Germinal center (tissue), 1 donor: ENCODE measurements at places on chromosomes 12 and 14.

- no peak for DNase-seq
Measured at GRCh38 chr12:106739815-106740530, 34.5 kb upstream of the RIC8B start.

- DNase-seq: no peak
Measured at GRCh38 chr14:38505973-38506249, 250.0 kb upstream of the CLEC14A start.

DNA sequence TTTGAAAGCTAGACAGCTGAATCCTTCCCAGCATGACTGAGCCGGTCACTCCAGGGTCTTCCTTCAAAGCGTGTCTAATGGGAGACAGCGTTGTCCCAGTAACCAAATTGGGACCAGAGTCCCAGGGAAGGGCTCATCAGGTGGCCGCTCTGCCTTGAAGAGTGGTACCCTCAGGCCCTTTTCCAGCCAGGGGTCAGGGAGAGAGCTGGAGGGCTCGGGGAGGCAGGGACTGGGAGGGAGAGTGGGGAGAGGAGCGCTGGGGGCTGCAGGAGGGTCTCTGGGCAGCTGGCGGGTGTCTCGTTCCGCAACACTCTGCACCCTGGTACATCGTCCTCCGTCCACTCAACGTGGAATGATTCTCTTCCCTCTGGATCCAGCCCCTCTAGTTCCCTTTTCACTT lies 1.6 kb upstream of the RTL1 start:
- DNase-seq: no peak

DNA sequence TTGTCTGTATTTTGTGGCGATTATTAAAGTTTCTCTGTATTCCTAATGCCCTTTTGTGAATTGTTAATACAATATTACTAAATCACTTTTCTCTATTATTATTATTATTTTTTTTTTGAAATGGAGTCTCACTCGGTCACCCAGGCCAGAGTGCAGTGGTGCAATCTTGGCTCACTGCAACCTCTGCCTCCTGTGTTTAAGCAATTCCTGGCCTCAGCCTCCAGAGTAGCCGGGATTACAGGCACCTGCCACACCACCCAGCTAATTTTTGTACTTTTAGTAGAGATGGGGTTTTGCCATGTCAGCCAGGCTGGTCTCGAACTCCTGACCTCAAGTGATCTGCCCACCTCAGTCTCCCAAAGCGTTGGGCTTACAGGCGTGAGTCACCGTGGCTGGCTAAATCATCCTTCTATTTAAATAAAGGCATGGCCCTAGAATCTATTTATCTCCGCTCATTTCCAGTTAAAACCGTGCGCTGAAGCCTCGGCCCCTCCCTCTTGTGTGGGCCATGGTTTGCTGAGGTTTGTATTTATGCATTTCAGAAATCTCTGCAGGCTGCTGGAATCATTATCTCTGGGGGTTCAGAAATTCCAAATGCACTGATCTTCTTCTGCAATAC lies 1136.4 kb upstream of the TMEM132C start:
- DNase-seq: no peak

DNA sequence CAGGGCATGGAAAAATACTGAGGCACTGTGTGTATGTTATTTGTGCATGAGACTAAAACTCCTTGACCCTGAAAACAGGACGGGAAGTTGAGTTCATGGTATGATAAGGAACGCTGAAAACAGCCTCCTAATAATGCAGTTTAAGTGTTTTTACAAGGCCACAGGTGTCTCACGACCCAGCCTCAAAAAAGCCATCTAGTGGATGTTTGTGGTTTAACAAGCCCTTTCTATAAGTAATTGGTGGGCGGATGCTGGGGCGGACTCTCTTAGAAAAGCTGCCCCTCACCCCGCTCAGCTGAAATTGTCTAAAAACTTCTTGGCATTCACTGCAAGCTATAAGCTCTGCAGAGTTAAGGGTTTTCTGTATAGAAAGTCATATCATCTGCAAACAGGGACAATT lies 184.5 kb downstream of the NUBPL start:
- no peak for DNase-seq

- DNase-seq: no peak
Measured at GRCh38 chr14:71956920-71957563, 24.8 kb downstream of the RGS6 start.

DNA sequence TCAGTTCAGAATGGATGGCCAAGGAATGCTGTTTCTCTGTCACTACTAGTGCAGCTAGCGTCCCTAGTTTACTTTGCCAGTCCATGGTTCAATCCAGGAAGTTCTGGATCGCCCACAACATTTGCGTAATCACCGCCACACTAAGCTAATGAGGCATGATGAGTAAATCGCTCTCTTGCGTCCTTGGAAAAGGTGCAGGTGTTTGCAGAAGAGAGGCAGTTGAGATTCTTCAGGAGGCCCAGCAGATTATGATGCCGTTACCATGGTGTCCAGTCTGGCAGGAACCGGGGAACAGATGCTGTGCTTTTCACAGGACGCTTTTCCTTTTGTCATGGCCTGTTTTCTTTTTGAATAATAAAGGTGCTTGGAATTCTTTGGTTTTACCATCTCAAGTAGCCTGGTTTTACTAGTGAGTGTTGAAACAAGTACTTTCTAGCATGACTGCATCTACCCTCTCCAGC lies 9.0 kb downstream of the TPH2 start:
- no peak for DNase-seq

- no peak for DNase-seq
Measured at GRCh38 chr12:129606239-129606638, 297.6 kb downstream of the TMEM132D start.

GRCh38 chr12:58081488-58081887 lies 140.1 kb downstream of the ATP23 start:
- no peak for DNase-seq

DNA sequence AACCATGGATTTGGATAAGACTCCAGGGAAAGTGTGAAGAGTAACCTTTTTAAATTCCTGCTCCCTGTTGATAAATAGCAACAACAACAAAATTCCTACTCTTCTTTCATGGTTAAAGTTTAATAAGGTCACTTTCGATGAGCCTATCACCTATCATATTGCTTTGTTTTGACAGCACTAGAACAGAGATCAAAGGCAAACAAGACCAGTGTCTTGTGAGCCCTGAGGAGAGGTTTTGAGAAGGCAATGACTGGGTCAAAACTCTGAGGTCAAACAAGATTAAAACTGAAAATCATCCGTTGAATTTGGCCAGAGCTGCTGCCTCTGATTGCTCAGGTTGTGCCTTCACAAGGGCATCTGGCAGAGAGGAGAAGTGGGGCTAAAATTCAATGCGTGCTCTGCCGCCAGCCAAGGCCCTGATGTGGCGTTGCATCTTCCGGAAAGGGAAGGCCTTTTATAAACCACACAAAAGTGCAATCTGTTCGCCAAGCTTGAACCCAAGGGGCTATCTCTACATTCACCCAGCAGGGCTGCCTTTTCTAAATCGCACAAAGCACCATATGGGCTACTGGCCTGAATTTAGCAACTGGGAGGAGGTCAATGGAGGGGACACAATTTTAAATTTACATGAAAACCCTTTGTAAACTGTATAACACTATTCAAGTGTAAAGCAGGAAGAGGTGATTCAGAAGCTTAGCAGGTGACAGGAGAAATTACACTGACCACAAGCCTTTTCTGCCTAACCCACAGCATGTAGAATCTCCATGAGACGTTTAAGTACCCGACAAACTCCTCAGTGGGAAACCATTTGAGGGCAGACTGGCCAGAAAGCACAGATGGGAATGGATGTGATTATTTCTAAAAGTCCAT lies 140.8 kb downstream of the DAD1 start:
- DNase-seq: peak; percentile 24

GRCh38 chr12:123905319-123905925 lies 67.2 kb downstream of the CCDC92 start:
- DNase-seq: peak; percentile 31

DNA sequence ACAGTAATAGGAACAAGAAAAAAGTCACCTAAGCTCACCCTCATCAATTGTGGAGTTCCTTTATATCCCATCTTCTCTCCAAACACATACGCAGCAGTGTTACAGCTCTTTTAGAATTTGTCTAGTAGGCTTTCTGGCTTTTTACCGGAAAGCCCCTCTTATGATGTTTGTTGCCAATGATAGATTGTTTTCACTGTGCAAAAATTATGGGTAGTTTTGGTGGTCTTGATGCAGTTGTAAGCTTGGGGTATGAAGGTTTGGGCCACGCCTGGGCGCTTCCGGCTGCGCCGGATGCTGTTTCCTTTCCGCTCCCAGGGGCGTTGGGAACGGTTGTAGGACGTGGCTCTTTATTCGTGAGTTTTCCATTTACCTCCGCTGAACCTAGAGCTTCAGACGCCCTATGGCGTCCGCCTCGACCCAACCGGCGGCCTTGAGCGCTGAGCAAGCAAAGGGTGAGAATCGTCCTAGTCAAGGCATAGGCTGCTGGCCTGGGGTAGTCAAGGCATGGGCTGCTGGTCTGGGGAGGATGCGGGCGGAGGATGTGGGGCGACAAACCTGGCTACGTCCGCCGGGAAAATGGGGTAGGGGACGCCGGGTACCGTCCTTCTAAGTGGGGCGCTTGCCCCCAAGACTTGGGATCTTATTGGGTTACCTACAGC lies at the start of the genes C12orf57 and RNU7-1:
TSS of gene C12orf57 (plus strand) at position 301 of the 659 bp plus-strand sequence. CDS start at position 401, 100 bp downstream.
TSS of gene RNU7-1 (plus strand) at position 95 of the 659 bp plus-strand sequence.
- DNase-seq: peak; percentile 64

DNA sequence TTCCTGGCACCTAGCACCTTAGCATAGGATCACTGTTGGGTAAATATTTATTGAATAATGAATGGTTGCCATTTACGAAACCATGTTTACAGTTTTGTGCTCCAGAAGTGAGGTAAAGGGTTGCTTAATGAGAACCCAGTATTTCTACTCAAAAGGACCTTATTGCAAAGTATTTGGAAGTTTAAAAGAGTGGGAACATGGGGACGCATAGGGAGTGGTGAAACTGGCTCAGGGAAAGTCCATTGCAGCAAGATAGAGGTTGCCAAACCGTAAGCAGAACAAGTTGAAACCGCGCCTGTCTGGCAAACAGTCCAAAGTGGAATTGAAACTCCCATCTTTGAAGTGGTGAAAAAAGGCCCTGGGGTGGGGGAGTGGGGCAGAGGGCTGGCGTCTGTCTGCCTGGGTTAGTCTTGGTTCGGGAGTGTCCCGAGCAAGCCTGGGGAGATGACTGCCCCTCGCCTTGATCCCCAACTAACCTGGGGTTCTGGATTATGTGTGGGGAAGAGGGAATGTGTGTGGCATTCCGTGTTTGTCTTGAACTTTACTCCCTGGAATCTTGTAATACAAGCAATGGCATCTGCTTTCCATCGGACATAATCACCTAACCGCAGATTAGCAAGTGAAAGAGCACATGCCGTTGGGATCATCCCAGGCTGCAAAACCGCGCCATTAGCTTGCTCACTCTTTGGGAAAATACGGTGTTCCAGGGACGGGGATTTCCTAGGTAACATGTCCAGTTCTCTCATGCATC lies 7.2 kb downstream of the ALDH2 start:
- DNase-seq: peak; percentile 28

DNA sequence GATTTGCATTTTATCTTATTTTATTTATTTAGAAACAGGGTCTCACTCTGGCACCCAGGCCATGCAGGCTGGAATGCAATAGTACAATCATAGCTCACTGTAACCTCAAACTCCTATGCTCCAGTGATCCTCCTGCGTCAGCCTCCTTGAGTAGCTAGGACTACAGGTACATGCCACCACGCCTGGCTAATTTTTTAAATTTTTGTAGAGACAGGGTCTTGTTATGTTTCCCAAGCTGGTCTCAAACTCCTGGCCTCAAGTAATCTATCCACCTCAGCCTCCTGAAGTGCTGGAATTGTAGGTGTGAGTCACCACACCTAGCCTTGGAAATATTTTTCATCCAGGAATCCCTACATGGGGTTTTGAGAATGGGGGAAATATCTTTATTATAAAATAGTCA lies 84.6 kb downstream of the MAPKAPK5 start:
- no peak for DNase-seq

DNA sequence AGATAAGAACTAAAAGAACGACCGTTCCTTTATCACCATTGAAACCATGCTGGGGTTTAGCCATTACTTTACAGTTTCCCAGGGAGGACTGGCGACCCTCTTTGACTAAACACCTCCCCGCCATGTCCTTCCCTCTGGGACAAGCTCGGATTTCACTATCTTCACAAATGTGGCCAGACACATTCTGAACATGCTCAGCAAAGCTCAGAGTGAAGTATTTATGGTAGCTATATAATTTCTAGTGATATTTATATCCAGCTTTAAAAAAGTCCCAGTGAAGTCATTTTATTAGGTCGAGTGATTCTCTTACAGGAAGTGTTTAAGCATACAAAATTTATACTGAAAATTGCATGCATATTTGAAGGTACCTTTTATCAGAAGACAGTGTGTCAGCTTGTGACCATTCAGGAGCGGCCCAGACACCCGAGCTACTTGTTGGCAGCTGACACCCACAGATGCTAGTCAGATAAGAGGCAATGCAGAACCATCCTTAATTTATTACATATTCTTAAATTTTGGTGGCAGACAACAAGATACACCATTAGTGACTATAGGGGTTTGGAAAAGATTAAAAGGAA lies 36.8 kb downstream of the NIN start:
- DNase-seq: no peak

- no peak for DNase-seq
Measured at GRCh38 chr14:60355768-60356167, 106.7 kb downstream of the PPM1A start.

GRCh38 chr12:13135371-13136178 lies 32.1 kb upstream of the GSG1 start:
- DNase-seq: no peak

DNA sequence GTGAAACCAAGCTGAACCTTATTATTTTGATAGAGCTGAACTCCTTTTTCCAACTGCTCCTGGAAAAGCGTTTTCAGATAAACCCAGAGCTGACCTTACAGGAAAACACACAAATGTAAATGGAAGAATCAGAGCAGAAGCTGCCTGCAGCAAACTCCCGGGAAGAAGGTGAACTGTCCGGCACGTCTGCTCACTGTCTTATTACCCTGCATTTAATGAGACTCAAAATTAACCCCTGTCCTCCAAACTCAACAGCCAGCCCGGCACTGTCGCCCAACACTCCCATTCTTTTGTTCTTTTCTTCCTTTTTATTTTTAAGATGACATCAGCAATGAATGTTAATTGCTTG lies 1046.9 kb upstream of the FLRT2 start:
- DNase-seq: no peak

- DNase-seq: peak; percentile 72
Measured at GRCh38 chr12:40225984-40226602, 1.3 kb downstream of the LRRK2 start.

- DNase-seq: peak; percentile 46
Measured at GRCh38 chr14:63840981-63841380, 11.8 kb upstream of the SYNE2 start.

GRCh38 chr12:109944561-109945359 lies 44.7 kb downstream of the TCHP start:
- no peak for DNase-seq

GRCh38 chr12:47604221-47604873 lies 101.5 kb downstream of the RPAP3 start:
- DNase-seq: no peak

DNA sequence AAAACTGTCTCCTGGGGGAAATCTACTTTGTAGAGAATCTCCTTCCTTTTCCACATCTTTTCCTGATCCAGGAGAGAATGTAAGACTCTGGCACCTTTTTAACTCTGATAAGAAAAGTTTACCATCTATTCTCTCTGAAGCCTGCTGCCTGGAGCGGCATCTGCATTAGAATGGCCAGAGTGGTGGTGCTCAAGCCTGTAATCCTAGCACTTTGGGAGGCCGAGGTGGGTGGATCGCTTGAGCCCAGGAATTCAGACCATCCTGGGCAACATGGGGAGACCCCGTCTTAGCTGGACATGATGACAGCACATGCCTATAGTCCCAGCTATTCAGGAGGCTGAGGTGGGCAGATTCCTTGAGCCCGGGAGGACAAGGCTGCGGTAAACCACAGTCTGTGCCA lies 1.4 kb upstream of the CHFR start:
- DNase-seq: no peak

GRCh38 chr12:95551305-95551704 lies at the start of gene USP44:
USP44 (minus strand) TSS chr12:95551476; CDS start chr12:95534256, 17,220 bp downstream.
- DNase-seq: no peak
